Ovary (tissue), 10 donors: ENCODE measurements at places on chromosomes 5 and 9. TPM values are rescaled to one million over a fixed set of nuclear protein-coding genes. Genes with fewer than 3 reads are reported as not detected.

DHX29 gene
- total RNA-seq, result 22.3 TPM

DNA sequence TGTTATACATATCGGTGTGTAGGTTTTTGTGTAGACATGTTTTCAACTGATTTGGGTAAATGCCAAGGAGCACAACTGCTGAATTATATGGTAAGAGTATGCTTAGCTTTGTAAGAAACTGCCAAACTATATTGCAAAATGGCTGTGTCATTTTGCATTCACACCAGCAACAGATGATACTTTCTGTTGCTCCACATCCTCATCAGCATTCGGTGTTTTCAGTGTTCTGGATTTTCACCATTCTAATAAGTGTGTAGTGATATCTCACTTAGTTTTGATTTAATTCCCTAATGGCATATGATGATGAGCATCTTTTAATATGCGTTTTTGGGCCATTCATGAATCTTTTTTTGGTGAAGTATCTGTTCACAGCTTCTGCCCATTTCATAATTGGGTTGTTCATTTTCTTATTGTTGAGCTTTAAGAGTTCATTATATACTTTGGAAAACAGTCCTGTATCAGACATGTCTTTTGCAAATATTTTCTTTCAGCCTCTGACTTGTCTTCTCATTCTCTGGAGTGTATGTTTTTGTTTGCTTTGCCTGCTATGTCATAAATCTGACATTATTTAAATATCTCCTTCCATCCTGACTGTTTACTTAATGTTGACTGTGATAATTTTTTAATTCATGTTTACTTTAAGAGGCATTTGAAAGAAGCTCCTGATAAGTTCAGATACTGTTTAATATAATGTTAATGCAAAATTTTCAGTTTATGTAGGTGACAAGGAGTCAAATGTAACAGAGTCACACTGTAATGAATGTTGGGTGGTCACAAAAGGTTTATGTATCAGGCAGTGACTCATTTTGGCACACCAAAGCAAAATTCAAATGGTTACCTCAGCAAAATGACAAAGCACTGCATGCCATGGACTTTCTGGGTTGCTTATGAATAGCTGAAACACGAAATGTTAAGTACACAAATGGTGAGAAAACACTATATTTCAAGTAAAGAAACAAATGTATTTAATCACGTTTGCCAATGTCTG lies 181.1 kb upstream of the DAB2 start:
- no peaks in the 10 kb centered on the region for H3K4me1 ChIP-seq
- DNase-seq, result no peak
- H3K27ac ChIP-seq, result no peak overlapping the region

- no peak overlapping the region for H3K4me3 ChIP-seq
- DNase-seq, result no peak
These were observed 11.4 kb downstream of the CHD1 start for GRCh38 chr5:98917433-98917832.

SMIM33 gene
- not detected for total RNA-seq

- peaks cover 1% of the 10 kb centered on the region for H3K4me1 ChIP-seq
- no peak overlapping the region for H3K27ac ChIP-seq
- no peak overlapping the region for H3K4me3 ChIP-seq
- no peaks in the 10 kb centered on the region for H3K27me3 ChIP-seq
These were observed 42.3 kb downstream of the BASP1 start for GRCh38 chr5:17259630-17260257.
